ENCODE measurements at places on chromosomes 3 and 15.

DNA sequence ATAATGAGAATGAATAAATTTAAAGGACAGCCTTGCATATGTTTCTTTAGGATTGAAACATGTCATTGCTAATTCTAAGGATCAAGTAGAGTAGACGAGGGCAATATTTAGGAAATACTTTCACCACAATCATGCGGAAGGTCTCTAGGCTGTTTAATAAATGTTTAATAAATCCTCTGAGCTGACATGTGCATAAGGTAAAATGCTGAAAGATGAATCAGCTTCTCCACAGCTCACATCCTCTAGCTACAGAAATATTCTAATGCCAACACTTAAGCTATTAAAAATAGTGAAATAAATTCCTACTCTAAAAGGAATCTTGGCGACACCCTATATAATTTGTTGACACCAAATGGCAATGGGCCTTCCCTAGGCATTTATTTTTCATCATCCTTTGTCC is 407.3 kb downstream of the TBL1XR1 start:
- DNase-seq, result no peak

GRCh38 chr3:22492342-22492741 is 710.8 kb upstream of the UBE2E2 start:
- DNase-seq, result no peak

DNA sequence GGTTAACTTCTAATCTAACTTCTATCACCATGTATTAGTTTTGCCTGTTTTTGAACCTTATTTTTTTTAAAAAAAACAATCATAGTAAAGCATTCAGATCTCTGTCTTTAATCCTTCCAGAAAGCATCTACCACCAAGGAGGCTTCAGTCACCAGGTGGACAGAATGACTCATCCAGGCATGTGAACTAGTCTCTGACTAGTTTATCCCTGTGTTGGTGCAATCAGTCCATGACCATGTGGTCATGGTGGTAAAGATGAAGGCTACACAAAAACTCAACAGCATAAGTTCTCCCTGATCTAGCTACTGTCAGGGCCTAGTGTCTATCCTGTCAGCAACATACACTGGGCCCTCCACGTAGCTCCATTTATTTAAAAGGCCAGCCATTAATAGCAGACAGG is 750.6 kb downstream of the AGBL1 start:
- no peak for DNase-seq

DNA sequence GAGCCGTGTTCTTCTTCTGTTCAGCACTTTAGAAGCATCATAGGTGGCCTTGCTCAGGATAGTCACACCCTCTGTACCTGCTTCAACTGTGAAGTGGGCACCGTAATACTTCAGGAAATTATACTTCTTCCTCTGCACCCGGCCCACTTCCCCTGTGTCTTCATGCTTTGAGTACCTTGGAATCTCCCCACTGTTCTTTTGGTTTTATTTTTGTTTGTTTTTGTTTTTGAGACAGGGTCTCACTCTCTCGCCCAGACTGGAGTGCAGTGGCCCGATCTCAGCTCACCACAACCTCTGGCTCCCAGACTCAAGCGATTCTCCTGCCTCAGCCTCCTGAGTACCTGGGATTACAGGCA is 1.7 kb downstream of the P2RY14 start:
- no peak for DNase-seq

DNA sequence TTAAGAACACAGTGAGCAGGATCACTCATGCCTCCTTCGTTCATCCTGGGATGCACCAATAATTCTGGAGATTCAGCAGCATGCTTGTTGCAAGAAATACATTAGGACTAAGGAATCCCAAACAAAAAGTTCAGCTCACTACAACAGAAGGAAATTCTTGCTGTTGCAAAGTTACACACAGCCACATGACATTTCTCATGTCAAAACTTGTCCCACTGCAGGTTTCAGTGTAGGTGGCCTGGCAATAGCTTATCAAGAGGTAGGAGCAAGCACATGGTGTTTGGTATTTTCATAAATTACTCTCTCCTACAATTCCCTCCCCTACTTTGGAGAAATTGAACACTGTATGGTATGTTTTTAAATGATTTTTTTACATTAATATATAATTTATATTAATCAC is 399.6 kb upstream of the EPHA3 start:
- no peak for DNase-seq

GRCh38 chr3:113008117-113008516 is 17.3 kb downstream of the GTPBP8 start:
- no peak for DNase-seq

Data from ascending aorta (tissue), 2 donors.